AG10803 (cell line): ENCODE measurements at places on chromosomes 1 and 21.

DNA sequence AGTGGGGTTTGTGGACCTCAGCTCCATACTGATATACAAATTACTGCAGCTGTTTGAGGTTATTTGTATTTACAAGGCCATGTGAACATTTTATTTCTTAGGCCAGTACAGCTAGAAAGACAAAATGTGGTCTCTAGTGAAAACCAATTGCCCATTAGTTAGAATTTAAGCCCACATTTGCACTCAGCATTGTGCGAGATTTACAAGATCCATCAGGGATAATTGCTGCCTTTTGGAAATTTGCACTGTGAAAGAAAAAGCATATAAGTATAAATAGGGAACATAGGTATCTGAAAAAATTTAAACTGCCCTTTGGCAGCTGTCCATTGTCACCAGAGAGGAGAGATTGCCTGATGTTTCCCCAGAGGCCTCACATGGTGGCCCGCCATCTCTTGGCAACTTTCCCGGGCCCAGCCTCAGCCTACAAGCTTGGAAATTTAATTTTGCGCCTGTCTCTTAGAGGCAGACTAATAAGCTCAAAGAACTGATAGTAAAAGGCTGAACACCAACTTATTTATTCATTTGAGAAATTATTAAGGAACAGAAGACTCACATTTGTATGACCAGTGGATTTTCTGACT, 120.7 kb downstream of the MAP3K21 start:
- no peak for DNase-seq

- DNase-seq: no peak
Measured at GRCh38 chr1:229410370-229410691, 23.6 kb downstream of the ACTA1 start.

DNA sequence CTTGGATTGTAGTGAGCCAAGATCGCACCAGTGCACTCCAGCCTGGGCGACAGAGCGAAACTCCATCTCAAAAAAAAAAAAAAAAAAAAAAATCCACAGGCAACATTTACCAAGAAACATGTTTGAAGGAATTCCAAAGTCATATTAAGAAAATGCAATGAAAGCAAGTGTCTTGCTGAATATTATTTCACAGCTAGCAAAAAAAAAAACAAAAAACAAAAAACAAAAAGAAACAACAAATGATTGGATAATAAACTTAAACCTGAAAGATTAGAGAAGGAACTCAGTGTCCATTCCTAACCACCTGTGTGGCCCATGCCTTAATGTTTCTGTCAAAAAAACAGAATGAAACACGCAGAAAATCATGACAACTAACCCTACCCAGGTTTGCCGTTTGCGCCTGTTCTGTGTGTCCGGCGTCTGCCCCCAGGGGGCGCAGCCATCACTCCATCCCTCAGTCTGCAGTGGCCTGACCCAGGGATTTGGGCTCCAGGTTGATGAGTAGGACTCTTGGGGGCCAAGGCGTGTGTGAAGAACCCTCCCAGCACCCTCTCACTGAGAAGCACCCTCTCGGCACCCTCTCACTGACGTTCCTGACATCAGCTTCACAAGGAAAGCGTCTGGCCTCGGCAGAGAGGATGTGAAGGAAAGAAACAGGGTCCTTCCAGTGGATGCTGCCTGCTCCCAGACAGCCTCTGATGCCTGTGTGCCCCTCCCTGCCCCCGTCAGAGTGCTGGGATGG, 19.2 kb upstream of the PTTG1IP start:
- DNase-seq: peak; percentile 44

GRCh38 chr1:165675794-165676193, 22.6 kb downstream of the ALDH9A1 start:
- no peak for DNase-seq

DNA sequence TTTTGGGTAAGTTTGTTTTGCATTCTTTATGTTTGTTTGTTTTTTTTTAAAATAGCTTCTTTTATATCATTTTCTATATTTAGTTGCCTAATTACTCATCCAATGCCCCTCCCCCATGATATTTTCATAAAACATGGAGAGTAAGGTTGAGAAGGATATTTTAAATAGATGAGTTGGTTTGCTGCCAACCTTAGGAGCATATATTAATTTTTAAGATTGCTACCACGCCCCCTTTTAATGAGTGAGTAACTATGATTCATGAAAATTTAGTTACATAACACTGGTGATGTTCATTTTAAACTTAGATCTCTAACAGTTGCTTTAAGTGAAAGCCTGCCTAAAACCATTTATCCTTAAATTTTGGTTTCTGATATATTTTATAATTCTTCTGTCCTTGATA, 18.7 kb downstream of the TMEM50A start:
- DNase-seq: peak; percentile 49
